ENCODE measurements at places on chromosomes 6 and 20. TPM values are rescaled to one million over a fixed set of nuclear protein-coding genes. Genes with fewer than 3 reads are reported as not detected.

DNA sequence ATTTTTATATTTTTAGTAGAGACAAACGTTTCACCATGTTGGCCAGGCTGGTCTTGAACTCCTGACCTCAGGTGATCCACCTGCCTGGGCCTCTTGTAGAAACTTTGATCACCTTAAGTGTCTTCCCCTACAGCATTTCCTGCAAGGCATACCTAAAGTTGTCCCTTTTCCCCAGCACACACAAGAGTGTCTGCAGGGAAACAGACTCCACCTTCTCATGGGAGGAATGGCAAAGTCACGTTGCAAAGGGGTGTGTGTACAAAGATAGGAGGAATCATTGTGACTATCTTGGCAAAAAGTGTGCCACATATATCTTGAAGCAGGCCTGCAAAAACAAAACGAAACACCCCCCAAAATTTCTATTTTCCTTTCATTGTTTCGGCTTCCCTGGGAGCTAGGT lies 160.8 kb upstream of the RNF24 start:
- DNase-seq: no peak

The BPI gene
- 0.65 TPM for total RNA-seq

DNA sequence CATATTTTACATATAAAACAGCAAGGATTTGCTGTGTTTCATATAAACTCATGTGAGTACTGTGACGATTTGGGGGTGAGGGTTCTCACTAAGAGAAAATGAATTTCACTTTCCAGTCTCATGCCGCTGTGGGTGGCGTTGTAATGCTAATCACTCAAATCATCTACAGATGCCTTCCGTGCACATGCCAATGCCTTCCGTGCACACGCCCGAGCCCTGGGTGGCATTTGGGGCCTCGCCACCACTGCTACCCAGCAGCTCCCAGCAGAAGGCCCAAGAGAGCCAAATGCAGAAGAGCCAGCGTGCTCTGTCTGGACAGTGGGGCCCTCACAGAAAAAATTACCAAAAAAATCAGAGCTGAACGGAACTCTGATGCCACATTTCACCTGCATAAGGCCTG lies 53.7 kb downstream of the WDR27 start:
- no peak for DNase-seq

The MANEA gene
- 9.9 TPM for total RNA-seq

The TPBG gene
- 22.1 TPM for total RNA-seq

- DNase-seq: peak; percentile 77
These were observed 1.0 kb downstream of the POU3F2 start for GRCh38 chr6:98835149-98836024.

DNA sequence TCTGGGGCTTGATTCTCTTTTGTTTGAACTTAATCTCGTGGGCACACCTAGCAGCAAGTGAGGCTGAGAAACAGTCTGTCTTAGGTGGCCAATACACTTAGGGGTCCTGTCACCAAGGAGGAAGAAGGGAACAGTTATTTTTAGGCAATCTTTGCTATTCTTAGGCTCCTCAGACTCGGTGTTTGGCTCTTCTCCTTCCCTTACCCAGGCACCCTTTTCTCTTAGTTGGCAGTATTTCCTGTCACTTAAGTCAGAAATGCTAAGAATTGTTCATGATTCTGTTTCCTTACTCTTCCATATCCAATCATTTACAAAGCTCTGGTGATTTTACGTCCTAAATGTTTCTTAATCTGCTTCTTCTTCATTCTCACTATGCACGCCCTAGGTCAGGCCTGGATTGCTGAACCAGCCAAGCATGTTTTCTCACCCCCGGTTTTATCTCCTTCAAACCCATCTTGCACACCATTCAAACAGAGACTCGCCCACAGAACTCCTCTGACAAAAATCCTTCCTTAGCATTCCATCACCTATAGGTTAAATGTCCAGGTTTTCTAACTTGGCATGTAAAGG lies 45.2 kb upstream of the TMEM217 start:
- DNase-seq: no peak

The NKX2-2 gene
- 0.23 TPM for total RNA-seq

- no peak for DNase-seq
These were observed 38.8 kb upstream of the KHDRBS2 start for GRCh38 chr6:62324834-62325233.

DNA sequence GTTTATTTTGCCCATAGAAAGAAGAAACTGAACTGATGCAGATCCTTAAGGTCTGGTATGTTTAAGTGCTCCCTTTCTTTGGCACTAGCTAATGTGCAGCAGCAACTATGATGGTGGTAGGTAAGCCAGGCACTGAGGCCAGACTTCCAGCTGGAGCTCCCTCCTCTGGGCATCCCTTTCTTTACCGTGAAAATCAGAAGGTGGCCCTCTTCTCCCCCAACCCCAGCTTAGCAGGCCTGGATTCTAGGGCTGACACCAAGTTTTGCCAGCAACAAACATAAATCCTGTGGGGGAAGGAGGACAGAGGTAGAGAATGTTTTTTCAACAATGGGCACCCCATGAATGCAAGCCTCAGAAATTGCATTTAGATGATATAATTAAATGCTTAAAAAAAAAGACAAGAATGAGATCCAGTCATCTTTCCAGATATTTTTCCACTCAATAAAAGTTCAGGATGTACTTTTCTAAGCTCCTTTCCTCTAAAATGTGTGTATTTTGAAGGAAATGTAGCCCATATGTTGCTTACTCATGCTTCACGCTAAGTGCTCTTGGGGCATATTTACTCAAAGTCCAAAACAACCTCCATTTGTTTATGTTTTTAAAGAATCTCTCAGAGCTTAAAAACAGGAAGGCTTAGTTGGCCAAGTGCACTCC lies 123.9 kb upstream of the NXT1 start:
- DNase-seq: no peak

GRCh38 chr20:45836841-45837240 lies 3.2 kb downstream of the SNX21 start:
- DNase-seq: no peak

DNA sequence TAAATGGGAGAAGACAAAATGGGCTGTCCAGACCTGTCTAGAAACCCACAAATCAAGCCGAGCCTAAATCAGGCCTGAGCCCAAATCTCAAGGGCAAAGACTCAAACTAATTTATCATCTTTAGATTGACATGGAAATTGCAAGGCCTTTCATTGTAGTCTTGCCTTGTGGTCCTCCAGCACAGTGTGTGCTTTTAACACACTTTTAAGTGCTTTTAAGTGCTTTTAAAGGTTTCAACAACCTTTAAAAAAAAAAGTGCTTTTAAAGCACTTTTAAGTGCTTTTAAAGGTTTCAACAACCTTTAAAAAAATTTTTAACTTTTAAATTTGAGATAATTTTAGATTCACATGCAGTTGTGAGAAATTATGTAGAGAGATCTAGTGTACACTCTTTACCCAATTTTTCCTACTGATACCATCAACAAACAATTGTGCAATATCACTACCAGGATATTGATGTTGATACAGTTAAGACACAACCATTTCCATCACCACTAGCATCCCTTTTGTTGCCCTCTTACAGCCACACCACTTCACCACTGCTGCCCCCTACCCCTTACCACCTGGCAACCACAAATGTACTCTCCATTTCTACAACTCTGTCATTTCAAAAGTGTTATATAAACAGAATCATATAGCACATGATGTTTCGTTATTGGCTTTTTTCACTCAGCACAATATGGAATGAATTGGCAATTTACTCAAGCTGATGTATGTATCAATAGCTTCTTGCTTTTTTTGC lies 23.1 kb upstream of the DCBLD1 start:
- DNase-seq: no peak

- DNase-seq: no peak
These were observed 155.0 kb downstream of the TMEM200A start for GRCh38 chr6:130520801-130521200.

DNA sequence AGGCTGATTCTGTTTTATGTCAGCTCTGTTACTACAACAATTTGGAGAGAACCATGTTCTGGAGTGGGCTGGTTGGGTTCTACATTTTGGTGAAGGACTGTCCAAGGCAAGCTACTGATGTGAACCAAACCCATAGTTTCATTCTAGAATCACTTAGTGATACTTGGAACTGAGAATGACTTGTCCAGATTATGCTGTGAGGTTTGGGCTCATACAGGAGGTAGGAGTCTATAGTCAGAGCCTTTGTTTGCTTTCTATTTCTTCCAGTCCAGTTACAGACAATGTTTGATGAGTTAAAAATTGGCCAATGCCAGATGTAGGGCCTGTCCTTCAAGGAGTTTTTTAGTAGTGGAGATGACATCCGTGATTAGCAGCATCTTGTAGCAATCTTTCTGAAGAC lies 97.9 kb downstream of the LRRC1 start:
- DNase-seq: no peak

The KIF25 gene
- not detected for total RNA-seq

DNA sequence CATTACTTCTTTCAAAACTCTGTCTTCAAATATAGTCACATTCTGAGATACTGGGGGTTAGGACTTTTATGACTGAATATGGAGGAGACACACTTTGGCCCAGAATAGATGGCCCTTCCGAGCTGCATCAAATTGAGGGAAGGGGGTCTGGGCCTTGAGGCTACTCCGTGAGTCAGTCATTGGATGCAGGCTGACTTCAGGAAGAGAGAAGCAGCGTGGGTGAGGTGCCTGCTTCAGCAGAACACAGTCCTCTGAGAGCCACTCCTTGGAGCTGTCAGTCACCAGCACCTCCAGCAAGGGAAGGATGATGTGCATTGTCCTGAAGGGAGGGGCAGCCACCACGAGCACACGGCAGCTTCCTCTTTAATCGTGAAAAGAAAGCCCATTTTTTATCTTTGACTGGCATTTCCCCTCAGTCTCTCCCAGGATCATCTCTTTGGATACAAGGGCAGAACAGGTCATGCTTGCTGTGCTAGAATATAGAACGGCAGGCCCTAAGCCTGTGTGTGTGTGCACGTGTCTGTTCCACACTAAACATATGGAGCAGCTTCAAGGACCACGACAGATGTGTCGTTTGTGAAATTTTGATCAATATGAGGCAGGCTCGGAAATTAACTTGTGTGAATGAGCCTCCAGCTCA lies 721.6 kb downstream of the KIF16B start:
- no peak for DNase-seq

- DNase-seq: peak; percentile 50
These were observed 29.5 kb upstream of the BHLHE23 start for GRCh38 chr20:63036291-63036690.

- DNase-seq: no peak
These were observed 102.2 kb upstream of the SASH1 start for GRCh38 chr6:148240461-148240840.

- DNase-seq: no peak
These were observed 7.7 kb upstream of the C20orf203 start for GRCh38 chr20:32681175-32682084.

GRCh38 chr6:154928325-154928922 lies 66.7 kb upstream of the TIAM2 start:
- no peak for DNase-seq

GRCh38 chr6:163974322-163974721 lies 559.8 kb downstream of the QKI start:
- DNase-seq: no peak

DNA sequence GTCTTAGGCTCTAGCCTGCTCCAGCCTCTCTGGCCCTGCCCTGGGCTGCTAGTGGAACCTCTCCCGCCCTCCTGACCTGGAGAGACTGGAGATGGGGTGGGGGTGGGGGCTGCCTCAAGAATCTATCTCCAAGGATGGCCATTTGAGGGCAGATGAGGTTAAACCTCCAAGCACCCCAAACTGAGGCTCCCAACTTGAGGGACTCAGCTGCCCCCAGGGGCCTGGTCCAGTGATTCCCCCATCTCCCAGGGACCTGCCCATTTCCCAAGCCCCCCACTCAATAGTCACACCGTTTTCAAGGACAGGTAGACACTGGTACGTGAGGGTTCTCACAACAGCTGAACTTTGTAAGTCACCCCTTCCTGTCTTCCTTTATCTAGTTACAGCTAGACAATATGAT lies 7.1 kb upstream of the BPIFB1 start:
- no peak for DNase-seq

DNA sequence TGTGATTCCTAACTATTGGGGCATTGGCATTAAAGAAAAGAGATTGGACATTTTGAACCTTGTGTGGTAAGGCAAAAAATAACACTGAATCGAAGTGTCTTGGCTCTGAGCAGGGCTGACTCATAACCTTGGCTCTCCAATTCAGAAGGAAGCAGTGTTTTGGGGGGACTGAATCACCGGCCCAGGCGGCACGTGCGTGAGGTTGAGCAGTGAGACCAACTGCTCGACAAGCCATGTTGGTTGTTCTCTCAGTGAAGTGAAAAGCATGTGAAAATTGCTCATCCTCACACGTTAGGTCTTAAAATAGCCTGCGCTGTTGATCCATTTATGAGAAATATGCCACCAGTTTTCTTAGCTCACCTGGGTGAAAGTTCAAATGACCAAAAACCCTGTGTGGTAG lies 137.8 kb upstream of the SPACA1 start:
- no peak for DNase-seq

The SLC17A3 gene
- total RNA-seq: not detected

The RWDD2A gene
- 3.8 TPM for total RNA-seq

DNA sequence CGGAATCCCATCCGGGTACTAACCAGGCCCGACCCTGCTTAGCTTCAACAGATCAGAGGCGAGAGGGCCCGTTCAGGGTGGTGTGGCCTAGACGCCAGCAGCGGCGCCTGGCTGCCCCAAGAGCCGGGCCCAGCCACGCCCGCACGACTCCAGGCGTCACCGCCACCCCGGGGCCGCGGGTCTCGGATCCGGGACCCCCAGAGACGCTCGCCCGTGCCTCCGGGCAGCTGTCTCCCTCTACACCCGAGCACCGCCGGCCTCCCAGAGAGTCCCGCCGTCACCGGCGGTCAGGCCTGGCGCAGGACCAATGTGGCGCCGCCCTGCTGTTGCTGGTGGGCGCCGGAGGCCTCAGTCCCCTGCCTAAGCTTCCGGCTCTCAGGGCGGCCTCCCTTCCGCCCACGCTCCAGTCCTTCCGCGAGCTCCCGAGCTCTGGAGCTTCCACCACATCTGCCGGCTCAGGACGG lies 441.2 kb upstream of the DEFB115 start:
- peak; percentile 89 for DNase-seq

The KATNA1 gene
- total RNA-seq: 16.3 TPM

All from posterior vena cava (tissue), 2 donors.